Stimulated activated CD4-positive, alpha-beta T cell treated with anti-CD3 and anti-CD28 coated beads, Interleukin-2, amount 100 ng/mL, for 4 hours (primary cell): ENCODE measurements at places on chromosomes 2 and 18.

DNA sequence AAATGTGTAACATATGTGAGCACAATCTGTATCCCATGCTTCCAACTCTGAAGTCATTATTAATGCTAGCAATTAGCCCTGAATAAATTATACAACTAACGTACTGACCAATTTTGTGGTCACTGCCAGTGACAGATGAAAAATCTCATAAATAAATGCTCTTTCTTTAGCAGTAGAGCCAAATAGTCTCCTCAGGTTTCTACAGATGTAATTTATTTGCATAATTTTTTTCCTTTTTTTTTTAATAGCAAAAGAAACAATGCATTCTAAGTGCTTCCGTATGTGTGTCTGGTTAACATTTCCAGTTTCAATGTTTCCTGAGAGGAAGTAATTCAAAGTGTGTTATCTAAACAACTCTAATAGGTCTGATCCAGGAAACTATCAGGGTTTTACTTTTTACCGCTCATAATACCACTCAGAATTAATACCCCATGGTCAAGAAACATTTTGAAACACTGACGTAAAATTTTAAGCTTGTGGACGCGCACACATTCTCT is 108.4 kb downstream of the MEP1B start:
- DNase-seq: no peak

GRCh38 chr18:5534845-5535244 is 9.0 kb downstream of the EPB41L3 start:
- no peak for DNase-seq

GRCh38 chr18:8851659-8852058 is 146.3 kb downstream of the MTCL1 start:
- no peak for DNase-seq

DNA sequence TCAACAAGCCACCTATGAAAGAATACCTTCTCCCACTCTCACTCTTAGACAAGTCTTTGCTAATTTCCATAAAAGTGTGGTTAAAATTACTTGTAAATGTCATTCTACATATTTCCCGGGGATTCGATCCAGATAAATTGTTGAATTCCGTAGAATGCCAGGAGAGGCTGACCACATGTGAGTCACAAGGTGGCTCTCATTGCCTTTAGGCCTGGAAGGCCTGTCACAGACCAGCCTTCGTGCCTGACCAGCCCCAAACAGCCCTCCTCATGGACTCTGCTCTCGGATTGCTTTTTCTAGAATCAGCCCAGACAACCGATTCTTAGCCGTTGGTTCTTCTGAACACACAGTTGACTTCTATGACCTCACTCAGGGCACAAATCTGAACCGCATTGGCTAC is 86.0 kb downstream of the RTN4 start:
- no peak for DNase-seq

GRCh38 chr18:8904316-8904715 is 198.2 kb upstream of the NDUFV2 start:
- no peak for DNase-seq

DNA sequence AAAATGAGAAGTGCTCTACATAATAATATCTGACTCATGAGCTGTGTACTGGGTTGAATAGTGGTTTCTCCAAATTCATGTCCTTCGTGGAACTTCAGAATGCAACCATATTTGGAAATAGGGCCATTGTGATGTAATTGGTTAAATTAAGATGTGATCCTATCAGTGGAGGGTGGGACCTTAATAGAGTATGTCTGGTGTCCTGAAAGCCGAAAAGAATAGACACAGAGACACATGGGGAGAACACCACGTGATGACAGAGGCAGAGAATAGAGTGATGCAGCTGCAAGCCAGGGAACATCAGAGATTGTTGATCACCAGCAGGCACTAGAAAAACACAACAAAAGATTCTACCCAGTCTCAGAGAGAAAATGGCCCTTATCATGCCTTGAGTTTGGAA is 310.1 kb downstream of the EXOC6B start:
- DNase-seq: no peak

DNA sequence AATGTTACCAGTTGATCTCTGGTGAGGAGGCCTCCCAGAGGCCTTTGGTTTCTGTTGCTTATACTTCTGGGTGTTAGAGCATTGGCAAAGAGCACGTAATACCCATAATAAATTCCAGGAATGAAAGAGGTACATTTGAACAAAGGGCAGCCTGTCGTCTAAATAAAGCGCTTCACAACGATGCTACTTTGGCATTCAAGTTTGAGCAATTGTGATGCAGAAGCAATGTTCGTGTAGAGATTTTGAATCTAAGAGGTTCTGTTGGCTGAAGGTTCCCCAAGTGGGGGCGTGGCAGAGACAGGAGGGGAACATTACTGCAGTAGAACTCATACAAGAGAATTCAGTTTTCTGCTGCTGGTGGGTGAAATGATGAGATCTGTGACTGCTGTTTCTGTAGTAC is 27.8 kb downstream of the ZNF532 start:
- DNase-seq: no peak

- DNase-seq: peak; percentile 30
These were observed 493.1 kb downstream of the SOCS6 start for GRCh38 chr18:70781860-70782453.

GRCh38 chr2:218292048-218293014 is at the start of gene TMBIM1:
Gene TMBIM1, minus strand, starts transcription at chr2:218292503. Its CDS starts 10,362 bp downstream, at chr2:218282141.
- DNase-seq: peak; percentile 66

DNA sequence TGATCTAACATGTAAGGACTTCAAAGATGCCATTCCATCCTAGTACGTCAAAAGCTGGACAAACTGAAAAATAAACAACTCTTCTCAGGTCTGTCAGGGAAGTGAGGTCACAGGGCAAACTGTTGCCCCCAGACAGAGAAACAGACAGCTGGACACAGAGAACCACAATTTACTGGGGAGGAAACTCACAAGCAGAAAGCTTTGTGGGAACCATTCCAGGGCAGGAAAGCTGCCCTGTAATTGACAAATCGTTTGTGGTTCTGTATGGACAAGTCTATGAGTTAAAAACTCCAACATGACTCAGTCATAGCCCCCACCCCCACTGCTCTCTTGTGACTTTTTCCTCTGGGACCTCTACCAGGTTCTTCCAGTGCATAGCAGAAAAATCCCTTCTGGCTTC is 28.4 kb downstream of the MCEE start:
- DNase-seq: no peak

GRCh38 chr2:37558623-37559022 is 112.8 kb downstream of the CDC42EP3 start:
- DNase-seq: no peak

DNA sequence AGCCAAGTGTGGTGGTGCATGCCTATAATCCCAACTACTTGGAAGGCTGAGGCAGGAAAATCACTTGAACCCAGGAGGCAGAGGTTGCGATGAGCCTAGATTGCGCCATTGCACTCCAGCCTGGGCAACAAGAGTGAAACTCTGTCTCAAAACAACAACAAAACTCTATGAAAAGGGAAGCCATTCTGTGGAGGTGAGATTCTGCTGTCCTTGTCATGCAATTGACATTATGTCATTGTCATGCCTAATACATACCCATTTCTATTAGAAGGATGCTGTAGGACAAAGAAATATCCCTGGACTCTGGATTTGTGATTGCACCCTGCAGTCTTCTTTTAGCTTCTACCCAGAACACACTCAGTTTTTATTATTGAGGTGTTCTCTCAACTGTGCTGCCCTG is 8.6 kb downstream of the RASGRP3 start:
- no peak for DNase-seq

- no peak for DNase-seq
These were observed 31.9 kb downstream of the SNORC start for GRCh38 chr2:232901736-232902578.

DNA sequence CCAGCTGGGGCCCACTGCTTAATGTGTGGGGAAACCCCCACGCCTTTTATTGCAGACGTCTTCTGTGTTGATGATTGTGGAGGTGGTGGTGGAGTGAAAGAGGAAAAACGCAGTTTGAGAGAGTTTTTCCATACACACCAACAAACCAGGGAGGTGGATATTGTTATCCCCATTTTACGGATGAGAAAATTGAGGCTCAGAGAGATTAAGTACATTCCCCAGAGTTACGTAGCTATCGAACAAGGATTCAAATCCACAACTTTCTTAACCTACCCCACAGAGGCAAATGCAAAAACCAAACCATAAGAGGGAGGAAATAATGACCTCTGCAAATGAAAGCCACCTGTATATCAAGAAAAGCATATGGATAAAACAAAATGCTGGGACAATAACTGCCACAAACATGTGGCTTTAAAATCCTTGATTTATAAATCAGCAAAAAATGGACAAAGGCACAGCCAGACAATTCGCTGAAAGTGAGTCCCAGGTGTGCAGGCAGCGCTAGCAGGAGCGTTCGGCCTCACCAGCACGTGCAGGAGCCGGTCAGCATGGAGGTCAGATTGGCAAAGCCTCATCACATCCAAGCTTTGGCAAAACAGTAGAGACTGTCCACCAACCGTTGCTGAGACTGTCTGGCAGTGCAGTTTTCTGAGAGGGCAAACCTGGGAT is 12.6 kb upstream of the RAB17 start:
- no peak for DNase-seq

GRCh38 chr2:189849550-189849949 is 65.3 kb downstream of the PMS1 start:
- DNase-seq: no peak

- no peak for DNase-seq
These were observed 59.2 kb downstream of the IL1R2 start for GRCh38 chr2:102050854-102051391.

DNA sequence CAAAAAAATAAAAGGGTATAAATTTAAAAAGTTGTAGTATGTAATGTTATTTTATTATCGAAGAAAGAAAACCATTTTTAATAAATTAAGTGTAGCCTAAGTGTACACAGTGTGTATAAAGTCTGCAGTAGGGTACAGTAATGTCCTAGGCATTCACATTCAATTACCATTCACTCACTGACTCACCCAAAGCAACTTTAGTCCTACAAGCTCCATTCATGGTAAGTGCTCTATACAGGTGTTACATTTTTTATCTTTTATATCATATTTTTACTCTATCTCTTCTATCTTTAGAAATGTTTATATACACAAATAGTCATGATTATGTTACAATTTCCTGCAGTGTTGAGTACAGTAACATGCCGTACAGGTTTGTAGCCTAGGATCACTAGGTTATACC is 59.5 kb downstream of the RABL2A start:
- DNase-seq: no peak

GRCh38 chr2:20481798-20482405 is 35.0 kb downstream of the RHOB start:
- DNase-seq: no peak

- no peak for DNase-seq
These were observed 19.2 kb upstream of the SPATA3 start for GRCh38 chr2:230976671-230977171.

- DNase-seq: no peak
These were observed at the start of gene TMEM37 for GRCh38 chr2:119431155-119431975. Gene TMEM37, plus strand, starts transcription at chr2:119431854. Its CDS starts 50 bp downstream, at chr2:119431904.

DNA sequence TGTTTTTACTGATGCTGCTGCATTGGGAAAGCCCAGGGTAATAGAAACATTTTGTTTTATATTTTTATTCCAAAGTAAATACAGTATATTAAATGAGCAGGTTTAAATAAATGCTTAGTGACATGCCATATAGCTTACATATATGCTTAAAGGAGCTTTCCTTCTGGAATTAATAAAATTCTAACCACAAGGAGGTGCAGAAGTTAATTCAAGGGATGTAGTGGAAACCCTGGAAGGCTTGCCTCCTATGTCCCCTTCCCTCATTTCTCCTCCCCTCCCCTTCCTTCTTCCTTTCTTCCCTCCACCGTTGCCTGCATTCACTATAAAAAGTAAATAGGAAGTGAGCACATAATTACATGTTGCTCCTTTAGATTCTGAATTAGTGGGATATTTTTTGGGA is 96.3 kb downstream of the UBE2E3 start:
- no peak for DNase-seq

DNA sequence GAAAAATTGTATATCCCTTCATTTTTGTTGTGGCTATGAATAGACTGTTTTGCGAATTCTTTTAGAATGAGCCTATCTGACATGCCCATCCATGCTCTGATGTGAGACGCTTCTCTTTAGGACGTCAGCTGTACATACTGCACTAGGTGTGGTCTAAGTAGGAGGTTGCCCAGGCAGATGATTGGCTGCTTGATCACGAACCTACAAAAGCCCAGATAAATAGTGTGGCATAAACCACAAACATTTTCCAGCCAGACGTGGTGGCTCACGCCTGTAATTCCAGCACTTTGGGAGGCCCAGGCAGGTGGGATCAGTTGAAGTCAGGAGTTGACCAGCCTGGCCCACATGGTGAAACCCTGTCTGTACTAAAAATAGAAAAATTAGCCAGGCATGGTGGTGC is 251.8 kb downstream of the AGAP1 start:
- DNase-seq: no peak

- no peak for DNase-seq
These were observed 37.5 kb upstream of the SMCHD1 start for GRCh38 chr18:2618009-2618408.

GRCh38 chr2:30336978-30337841 is 105.9 kb downstream of the LBH start:
- no peak for DNase-seq

- DNase-seq: no peak
These were observed 784.8 kb upstream of the KLHL29 start for GRCh38 chr2:22600156-22600555.

DNA sequence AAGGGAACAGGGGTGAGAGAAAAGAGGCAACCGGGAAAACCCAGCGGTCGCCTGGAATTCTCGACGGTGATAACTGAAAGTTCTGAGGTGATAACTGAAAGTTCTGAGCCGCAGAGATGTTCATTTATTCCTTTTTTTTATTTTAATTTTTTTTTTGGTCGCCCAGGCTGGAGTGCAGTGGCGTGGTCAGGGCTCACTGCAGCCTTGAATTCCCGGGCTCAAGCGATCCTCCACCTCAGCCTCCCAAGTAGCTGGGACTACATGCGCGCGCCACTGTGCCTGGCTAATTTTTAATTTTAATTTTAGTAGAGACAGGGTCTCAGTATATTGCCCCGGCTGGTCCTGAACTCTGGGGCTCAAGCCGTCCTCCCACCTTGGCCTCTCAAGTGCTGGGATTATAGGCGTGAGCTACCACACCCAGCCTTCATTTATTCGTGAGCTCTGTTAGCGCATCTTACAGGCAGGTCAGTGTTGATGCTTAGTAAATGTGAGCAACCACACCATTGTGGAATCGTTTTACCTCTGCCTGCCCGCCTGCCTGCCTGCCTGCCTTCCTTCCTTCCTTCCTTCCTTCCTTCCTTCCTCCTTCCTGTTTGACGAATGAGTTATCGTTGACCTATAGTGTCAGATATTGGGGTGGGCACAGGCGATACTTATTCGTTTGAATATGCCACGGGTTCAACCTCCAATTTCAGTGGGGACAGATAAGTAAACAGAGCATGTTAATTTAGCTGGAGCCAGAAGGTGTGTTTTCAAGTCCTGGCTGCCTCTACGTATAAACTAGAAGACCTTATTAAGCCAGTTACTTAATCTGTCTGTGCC is 557 bp upstream of the E2F6 start:
- no peak for DNase-seq

- DNase-seq: no peak
These were observed 347.6 kb upstream of the KCNJ3 start for GRCh38 chr2:154350911-154351310.

- no peak for DNase-seq
These were observed 1.6 kb downstream of the ST8SIA3 start for GRCh38 chr18:57353940-57354461.
